ENCODE measurements at places on chromosomes 16 and 17.

DNA sequence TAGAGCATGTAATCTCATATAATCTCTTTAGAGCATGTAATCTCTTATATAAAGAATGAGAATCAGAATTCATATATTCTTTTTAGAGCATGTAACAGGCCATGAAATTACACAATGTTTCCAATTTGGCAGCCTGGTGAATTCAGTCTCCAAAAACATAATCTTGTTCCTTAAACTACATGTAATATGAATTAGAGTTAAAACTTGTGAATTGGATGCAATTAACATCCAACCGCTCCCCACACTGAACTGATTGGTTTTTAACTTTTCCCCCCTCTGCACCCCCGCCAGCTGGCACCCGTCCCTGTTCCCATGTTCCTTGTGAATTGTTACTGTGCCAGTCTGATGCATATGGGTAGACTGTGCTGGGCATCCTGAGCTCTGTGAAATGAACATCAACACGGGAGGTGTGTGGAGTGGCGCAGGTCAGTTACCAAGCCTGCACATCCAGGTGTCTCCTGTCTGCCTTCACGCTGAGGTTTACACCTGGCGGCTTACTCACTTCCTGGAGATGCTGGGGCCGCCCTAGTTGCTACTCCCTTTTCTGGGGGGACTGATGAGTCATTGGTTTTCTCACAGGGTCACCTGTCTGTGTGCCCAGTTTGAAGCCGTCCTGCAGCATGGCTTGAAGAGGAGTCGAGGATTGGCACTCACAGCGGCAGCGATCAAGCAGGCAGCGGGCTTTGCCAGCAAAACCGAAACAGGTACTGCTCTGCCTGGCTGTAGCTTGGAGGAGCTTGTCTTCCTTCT is 50.4 kb downstream of the SNX29 start:
- DNase-seq = no peak

DNA sequence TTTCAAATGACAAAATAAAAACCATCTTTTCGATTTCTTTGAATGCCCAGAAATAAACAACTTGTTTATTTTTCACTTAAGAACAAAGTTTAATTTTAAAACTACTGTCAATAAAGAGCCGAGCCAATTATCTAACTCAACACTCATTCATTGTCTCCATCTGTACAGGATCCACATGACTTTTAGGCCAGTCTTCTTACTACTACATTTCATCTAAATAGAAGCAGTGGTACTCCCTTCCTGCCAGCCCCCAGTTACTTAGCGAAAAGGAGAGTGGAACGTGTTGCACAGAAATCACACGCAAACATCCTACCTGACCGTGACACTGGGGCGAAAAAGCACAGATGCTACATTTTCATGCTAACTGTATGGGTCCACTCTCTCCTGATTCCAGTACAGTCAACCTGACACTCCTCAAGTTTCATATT is 1.2 kb downstream of the GNA13 start:
- DNase-seq = no peak

DNA sequence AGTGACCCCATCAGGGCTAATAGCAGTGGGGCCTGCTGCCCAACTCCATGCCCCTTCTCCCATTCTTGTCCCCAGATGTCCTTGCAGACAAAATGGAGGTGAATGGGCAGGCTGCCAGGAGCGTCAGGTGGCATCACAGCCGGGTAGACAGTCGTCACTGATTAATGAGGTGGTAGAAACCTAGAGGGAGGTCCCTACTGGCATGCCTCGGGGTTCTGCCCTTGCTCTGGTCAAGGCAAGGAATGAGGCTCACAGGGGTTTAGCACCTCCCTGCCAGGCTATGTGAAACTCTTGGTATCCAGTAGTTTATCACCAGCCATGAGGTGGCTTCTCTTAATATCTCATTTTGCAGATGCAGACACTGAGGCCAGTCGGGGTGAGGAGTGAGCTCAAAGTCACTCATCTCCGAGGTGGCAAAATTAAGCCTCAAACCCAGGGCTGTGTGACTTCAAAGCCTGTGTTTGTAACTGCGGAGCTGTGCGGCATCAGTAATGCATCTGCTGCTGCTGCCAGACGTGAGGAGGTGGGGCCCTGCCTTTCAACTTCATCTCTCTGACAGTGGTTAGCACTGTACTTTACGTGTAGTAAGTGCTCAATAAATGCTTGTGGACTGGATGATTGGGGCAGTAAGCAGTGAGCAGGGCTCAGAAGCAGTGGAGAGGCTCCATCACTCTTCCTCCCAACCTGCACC is 21.3 kb downstream of the RAI1 start:
- DNase-seq = no peak

DNA sequence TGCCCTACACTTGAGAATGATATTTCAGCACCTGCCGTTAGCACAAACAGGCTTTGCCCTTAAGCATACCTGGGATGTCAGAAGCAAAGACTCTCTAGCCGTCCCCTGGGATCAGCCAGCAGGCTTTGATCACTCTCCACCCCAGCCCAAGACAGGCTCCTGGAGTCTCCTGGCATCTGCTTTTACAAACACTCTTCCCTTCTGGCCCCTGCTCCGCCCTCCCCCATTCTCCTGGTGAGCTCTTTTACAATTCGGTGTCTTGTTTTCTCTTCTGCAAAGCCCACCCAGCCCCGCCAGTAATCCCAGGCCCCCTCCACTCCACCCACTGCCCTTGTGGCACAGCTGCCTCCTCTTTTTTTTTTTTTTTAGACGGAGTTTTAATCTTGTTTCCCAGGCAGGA is 50.4 kb downstream of the KATNIP start:
- peak; percentile 32 for DNase-seq

DNA sequence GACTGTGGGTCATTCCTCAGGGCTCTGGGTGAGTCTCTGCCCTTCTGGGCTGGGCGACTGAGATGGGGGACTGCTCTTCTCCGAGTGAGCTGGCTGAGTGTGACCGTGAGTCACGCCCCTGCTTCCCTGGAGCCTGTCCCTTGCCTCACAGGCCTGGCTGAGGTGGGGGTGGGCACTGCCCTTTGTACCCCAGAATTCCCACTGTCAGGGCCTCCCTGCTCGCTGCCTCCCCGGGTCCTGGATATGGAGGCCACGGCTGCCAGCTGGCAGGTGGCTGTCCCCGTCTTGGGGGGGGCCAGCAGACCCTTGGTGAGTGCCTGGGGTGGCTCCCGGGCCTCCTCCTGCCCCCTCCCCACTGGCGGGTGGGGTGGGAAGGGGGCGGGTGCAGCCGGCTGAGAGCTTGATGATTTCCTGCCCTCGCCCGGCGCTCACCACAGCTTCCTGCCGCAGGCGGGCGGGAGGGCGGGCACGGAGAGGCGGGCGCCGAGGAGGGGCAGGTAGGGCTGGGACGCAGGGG is at the start of gene LAT:
Gene LAT, plus strand, starts transcription at position 434 of the 517 bp plus-strand sequence. CDS start 366 bp downstream, outside the sequence.
- DNase-seq = no peak

Data from SK-N-DZ (cell line).